ENCODE measurements at places on chromosomes 2 and 18.
A peak's percentile ranks its signal among the peaks of the same experiment; 100 is the strongest.

- DNase-seq, result no peak
These were observed 155.2 kb downstream of the GALNT1 start for GRCh38 chr18:35736696-35737095.

GRCh38 chr2:15772086-15772595, 168.2 kb upstream of the MYCN start:
- no peak for DNase-seq

GRCh38 chr2:201242571-201243277, 17.6 kb upstream of the CASP8 start:
- no peak for DNase-seq

DNA sequence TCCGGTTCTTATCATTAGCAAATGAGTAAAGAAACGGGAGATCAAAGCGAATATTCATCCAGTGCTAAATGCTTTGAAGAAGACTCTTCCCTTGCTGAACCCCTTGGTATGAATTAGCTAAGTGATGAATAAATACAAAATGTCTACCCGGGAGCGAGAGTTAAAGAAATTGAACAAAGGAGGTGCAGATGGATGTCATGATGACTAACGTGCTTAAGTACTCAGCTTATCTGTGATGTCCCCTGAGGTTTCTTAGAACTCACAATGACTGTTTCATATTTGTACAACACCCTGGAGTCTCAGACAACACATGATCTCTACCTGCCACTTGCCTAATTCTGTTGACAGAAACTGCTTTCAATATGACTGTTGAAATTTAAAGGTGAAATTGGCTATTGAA, 148.5 kb downstream of the TMEM200C start:
- DNase-seq, result peak; percentile 33

DNA sequence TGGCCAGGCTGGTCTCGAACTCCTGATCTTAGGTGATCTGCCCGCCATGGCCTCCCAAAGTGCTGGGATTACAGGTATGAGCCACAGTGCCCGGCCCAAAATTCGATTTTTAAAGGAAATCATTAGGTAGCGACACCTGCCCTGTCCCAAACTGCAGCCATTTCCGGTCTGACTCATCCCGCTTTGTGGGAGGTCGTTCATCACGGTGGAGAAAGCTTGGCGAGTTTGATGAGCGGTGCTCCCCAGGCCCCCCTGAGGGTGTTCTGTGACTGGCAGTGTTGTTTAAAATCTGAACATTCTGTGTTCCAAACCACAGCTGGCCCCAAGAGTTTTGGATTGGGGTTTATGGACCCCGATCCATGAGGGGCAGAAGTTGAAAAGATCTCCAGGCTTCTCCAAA, 53.0 kb upstream of the GLI2 start:
- DNase-seq, result no peak

DNA sequence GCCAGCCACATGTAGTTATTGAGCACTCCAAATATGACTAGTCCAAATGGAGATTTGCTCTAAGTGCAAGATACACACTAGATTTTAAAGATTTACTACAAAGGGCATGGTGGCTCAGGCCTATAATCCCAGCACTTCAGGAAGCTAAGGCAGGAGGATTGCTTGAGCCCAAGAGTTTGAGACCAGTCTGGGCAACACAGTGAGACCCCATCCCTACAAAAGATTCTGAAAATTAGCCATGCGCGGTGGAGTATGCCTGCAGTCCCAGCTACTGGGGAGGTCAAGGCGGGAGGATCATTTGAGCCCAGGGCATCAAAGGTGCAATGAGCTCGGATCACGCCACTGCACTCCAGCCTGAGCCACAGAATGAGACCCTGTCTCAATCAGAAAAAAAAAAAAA, 93.5 kb upstream of the HNRNPA3 start:
- no peak for DNase-seq

DNA sequence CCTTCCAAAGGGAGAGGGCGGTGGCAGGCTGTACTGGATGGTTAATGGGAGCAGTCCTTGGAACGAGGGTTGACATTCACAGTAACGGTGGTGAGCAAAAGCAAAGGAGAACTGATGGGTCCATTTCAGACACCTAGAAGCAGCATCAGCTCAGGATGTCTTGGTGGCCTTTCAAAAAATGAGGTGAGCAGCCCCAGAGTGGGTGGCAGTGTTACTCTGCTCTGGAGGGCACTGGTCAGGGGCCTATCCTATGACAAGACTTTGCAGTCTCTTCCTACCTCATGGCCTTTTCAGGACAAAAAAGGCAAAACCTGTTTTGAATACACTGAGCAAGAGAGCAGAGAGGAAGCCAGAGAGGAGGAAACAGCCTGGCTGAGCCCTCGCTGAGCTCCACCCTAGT, 23.5 kb downstream of the CAPN14 start:
- no peak for DNase-seq

GRCh38 chr2:136392897-136393505, 275.1 kb upstream of the CXCR4 start:
- DNase-seq, result no peak

- DNase-seq, result no peak
These were observed 13.1 kb upstream of the PHLPP1 start for GRCh38 chr18:62702259-62702658.

DNA sequence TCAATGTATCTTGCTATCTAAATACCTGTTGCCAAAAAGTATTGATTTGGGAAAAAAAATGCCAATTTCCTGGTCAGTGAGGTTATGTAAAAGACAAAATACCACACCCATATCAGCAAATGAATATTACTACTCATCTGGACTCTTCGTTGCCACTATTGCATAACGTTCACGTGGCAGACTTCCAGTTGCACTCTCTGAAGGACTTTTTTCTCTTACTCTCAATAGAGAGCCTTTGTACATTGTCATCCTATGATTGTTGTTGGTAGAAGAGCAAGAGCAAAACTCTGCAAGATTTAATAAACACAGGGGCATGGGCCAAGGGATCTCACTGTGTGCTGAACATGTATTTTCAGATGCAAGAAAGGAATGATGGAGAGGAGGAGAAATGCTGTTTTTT, 689.8 kb downstream of the MBD2 start:
- DNase-seq, result no peak

- DNase-seq, result no peak
These were observed 150.8 kb downstream of the RNF152 start for GRCh38 chr18:61741881-61742454.

- DNase-seq, result no peak
These were observed 194.2 kb upstream of the HDAC4 start for GRCh38 chr2:239594772-239595608.

DNA sequence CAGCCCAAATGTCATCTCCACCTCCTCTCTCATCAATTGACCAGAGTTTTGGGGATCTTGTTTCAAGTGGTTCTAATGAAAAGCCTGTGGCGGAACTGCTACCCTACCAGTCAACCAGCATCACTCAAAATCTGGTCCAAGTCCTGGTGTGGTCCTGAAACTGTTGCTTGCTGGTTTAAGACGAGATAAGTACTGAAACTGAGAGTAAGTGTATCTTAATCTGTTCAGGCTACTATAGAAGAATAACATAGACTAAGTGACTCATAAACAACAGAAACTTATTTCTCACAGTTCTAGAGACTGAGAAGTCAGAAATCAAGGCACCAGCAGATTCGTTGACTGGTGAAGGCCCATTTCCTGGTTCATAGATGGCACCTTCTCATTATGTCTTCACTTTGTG, 879 bp upstream of the GALNT5 start:
- DNase-seq, result no peak

DNA sequence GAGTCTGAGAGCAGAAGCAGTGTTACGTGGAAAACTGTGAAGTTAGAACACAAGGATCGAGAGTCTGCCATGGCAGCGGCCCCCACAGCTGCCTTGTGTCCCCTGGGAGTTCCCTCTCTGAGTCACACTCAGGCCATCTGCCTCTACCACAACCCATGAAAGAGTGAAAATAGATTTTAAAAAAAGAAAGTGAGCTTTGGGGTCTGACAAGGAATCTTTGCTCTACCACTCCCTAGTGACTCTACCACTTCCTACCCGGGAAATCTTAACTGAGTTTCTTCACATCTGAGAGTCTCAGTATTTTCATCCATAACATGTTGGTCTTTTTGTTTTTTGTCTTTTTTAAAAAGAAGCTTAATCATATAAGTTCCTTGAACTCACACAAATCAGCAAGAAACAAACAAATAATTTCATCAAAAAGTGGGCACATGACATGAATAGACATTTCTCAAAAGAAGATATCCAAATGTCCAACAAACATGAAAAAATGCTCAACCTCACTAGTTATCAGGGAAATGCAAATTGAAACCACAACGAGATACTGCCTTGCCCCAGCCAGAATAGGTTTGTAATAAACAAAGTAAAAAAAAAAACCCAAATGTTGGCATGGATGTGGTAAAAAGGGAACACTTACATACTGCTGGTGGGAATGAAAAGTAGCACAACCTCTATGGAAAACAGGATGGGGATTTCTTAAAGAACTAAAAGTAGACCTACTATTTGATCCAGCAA, 2.4 kb upstream of the MSGN1 start:
- no peak for DNase-seq

DNA sequence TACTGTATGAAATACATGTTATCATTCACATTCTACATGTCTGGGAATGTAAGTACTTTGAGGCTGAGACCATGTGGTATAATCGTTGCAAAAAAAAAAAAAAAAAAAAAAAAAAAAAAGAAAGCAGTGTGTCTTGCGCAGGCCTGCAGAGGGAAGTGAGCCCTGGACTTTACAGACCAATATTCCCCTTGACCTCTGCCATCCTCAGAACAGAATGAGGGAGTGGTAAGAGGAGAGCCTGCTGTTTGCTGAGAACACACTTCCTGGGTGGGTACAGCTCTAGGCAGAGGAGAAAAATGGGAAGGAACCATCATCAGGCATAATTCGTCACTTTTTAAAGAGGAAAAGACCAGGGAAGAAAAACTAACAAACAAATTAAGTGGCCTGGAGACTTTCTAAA, 28.8 kb upstream of the TBC1D8 start:
- DNase-seq, result no peak

GRCh38 chr18:79210002-79210910, 141.1 kb downstream of the ATP9B start:
- no peak for DNase-seq

- no peak for DNase-seq
These were observed 634.6 kb upstream of the SLC39A10 start for GRCh38 chr2:195022508-195022830.

GRCh38 chr2:99706735-99707134, 216.9 kb upstream of the REV1 start:
- DNase-seq, result peak; percentile 94

DNA sequence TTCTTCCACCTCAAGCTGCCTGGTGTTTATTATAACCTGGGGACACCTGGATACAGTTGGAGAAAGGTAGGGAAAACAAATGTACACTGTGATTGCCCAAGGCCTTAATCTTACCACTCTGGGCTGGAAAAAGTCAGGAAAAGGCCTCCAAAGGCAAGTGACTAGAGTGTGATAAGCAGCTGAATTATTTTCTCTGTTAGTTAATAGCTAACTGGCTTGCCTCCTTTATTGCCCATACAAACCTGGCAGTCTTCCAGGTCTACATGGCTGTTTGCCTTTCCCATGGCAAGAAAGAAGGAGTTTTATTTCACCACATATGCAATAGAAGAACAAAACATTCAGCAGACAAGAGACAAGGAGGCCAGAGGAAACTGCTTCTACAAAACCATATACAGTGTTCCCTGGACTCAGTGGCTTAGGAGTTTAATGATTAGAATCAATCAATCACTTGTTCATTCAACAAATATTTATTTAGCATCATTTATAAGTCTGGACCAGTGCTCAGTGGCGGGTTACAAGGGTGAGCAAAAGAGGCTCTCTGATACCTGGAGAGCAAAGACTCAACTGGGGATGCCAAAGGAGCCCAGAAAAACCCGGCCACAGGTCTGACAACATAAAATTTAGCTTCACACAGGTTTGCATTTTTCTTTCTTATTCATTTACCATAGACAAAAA, 27.5 kb upstream of the SUCLG1 start:
- DNase-seq, result peak; percentile 56

DNA sequence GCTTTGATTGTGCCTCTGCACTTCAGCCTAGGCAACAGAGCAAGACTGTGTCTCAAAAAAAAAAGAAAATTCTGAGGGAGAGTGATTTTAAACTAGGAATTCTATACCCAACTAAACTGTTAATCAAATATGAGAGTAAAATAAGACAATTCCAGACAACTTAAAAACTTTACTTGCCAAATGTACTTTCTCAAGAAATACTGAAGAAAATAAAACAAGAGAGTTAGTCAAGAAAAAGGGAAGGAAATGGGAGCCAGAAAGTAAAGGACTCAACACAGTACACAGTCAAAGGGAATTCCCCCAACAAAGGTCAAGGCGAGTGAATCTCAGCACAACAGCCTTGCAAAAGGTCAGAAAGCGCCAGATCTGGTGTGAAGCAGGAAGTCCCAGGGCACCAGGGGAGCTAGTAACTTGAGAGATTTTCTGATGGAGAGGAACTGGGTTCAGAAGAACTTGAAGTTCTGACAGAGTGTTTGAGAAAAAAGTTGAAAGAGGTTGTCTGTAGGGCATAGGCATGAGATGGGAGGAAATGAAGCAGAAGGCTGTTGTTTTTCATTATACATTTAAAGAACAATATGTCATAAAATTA, 22.6 kb upstream of the TBC1D8 start:
- DNase-seq, result no peak

- DNase-seq, result no peak
These were observed 54.1 kb downstream of the TAF1B start for GRCh38 chr2:9897331-9897737.

- DNase-seq, result no peak
These were observed 440.3 kb upstream of the MC4R start for GRCh38 chr18:60812921-60813320.

- DNase-seq, result no peak
These were observed 340.7 kb downstream of the TGIF1 start for GRCh38 chr18:3790703-3791102.

GRCh38 chr18:67813380-67814028, 297.0 kb upstream of the DSEL start:
- DNase-seq, result no peak

DNA sequence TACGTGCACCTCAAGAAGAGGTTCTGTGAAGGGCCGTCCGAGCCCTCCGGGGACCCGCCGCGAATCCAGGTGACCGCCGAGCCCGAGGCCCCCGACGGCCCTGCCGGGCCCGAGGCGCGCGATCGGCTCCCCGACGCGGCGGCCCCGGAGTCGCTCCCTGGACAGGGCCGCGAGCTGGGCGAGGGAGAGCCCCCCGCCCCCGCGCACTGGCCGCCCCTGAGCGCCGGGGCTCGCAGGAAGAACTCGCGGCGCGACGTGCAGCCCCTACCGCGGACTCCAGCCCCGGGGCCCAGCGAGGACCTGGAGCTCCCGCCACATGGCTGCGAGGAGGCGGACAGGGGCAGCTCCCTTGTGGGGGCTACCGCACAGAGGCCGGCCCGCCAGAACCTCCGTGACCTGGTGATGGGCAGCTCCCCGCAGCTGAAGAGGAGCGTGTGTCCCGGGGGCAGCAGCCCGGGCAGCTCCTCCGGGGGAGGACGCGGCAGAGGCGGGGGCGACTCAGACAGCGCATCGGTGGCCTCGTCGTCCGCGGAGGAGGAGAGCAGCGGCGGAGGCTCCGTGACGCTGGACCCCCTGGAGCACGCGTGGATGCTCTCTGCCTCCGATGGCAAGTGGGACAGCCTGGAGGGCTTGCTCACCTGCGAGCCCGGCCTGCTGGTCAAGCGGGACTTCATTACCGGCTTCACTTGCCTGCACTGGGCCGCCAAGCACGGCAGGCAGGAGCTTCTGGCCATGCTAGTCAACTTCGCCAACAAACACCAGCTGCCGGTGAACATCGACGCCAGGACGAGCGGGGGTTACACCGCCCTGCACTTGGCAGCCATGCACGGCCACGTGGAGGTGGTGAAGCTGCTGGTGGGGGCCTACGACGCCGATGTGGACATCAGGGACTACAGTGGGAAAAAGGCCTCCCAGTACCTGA, 812 bp downstream of the SOWAHC start:
- DNase-seq, result peak; percentile 58

All from brain (organoid and tissue), 16 donors.